Epithelial cell of proximal tubule (primary cell): ENCODE measurements at places on chromosomes 3 and 15. TPM values are rescaled to one million over a fixed set of nuclear protein-coding genes. Genes with fewer than 3 reads are reported as not detected.

The ZBBX gene
- total RNA-seq, result 0.06 TPM in 1 of 2 replicates, not detected in the other

The GOLGA6L4 gene
- 0.23 and 0.36 TPM in 2 replicates for total RNA-seq

- DNase-seq, result no peak
These were observed 52.3 kb downstream of the SUCLG2 start for GRCh38 chr3:67601919-67602608.

- DNase-seq, result no peak
These were observed 337.3 kb upstream of the WNT5A start for GRCh38 chr3:55824406-55824805.

DNA sequence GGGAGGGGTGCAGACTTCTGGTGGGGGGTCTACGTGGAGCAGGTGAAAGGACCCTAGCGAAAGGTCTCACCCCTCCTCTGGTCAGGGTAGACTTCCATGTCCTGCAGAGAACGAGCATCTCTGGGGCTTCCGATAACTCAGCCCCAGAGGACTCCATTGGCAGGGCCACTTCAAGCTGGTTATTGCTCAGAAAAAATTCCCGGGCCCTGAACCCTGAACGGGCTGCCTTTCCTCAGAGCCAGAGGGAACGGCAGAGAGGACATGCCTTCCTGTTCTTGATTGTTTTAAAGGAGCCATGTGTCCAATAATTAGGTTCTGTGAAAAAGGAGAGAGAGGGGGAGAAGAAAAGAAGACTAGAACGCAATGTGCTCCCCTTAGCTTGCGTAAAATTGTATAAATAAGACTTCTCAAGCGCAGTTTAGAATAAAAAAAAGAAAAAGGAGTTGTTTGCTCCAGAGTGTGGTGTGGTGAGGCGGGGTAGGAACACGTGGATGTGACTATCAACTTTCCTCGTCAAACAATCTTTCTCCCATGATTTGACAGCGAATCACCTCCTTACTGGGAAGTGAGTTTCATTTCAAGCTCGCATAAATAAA is 193.4 kb upstream of the UBE2E1 start:
- no peak for DNase-seq
